ENCODE measurements at places on chromosomes 7 and 10.

DNA sequence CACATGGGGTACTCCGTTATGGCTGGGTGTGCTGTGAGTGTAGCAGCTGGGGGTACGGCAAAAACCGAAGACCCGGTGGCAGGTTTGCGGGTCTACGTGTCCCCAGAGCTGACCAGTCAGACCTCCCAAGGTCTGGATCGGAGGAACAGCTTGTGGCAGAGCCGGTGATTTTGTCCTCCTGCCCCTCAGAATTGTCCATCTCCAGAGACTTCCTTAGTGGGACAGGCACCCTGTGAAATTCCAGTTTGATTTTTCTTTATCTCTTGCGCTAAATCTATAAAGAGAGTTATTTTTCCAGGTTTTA, 1.0 kb downstream of the EIF3B start:
- DNase-seq = no peak

DNA sequence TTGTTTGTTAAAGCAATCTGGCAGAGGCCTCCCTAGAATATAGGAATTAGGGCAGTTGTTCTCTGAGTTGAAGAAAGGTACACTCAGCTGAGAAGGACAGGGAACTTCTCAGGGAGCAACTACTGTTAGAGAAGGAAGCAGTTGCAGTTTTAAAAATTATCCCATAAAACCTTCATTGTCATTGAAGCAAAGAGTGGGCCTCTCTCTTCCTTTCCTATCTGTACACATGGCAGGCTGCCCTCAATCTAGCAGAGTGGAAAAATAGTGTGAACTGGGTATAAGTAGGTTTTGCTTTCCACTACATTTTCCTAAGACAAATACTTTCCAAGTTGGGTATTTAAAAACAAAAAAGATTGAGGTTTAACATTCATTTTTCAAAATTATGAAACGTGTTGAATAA, 236.7 kb upstream of the KLF14 start:
- no peak for DNase-seq

- DNase-seq = no peak
These were observed 43.5 kb upstream of the SORBS1 start for GRCh38 chr10:95604630-95605029.

- DNase-seq = peak; percentile 89
These were observed 34.6 kb downstream of the TRIM8 start for GRCh38 chr10:102678842-102679289.

DNA sequence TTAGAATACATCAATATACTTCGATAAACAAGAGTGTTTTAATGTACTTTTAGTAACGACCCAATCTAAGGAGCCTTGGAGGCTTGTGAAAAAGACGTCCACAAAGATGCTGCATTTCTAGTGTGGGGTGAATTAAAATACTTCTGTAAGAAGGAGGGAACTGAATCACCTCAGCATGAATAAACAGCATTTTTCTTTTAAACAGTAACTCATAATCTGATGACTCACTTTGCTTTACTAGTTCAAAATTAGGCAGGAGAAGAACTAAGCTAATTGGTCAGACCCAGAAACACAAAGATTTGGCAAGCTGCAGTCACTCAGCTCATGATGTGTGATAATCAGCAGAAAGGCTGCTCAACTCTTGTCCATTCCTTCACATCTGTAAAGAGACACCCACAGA, 24.2 kb downstream of the NCOA4 start:
- DNase-seq = no peak

- DNase-seq = no peak
These were observed 161.9 kb upstream of the ZMIZ1 start for GRCh38 chr10:78906734-78907390.

Measured in posterior cingulate gyrus (tissue), 11 donors.